WERI-Rb-1 (cell line): ENCODE measurements at places on chromosomes 13 and 19.

- DNase-seq: no peak
Observed at GRCh38 chr13:98279473-98280175, 102.6 kb upstream of the RNF113B start.

DNA sequence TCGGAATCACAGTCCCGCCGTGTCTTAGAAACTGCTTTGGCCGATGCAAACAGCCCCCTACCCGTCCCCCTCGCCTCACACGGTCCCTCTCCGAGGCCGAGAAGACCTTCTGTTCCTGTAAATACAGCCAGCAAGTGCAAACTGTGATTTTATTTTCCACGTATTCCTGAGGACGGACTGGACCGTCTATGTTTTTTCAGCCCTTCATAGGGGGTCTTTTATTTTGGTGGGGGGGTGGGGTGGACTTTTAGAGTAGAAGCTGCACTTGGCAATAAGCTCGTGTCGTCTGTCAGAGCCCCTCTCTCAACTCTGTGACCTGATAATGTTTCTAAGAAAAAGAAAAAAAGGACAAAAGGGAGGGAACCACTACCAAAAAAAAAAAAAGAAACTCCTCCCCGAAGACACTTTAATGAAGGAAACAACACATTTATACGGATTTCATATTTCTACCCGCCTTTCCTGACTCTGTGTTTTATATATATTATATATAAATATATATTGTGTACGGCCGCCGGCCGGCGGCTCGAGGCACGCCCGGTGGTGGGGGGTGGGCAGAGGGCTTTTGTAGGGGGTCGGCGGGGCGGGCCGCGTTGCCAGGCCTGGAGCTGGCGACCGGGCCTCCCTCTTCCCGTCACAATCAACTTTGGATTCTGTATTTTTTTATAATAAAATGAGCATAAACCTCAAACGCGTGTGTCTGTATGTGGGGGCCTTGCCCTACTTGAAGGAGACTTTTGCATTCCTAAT is 15.2 kb downstream of the EFNA2 start:
- no peak for DNase-seq

DNA sequence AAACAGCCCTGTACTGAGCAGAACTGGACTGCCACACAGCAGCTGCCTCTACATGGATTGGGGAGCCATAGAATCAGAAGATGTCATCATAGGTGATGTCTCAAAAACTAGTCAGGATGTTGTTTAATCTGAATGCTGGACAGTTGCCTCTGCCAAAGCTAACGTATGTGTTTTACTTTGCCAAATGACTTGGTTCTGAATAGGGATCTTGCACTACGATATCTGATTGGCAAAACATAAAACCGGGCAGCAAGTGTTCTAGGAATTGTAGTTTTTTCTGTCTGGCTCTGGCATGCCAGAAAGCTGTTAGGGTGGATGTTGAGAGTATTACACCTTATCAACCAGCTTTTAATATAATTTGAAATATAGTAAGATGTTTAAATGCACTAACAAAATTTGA is 645.9 kb downstream of the GPC5 start:
- no peak for DNase-seq

DNA sequence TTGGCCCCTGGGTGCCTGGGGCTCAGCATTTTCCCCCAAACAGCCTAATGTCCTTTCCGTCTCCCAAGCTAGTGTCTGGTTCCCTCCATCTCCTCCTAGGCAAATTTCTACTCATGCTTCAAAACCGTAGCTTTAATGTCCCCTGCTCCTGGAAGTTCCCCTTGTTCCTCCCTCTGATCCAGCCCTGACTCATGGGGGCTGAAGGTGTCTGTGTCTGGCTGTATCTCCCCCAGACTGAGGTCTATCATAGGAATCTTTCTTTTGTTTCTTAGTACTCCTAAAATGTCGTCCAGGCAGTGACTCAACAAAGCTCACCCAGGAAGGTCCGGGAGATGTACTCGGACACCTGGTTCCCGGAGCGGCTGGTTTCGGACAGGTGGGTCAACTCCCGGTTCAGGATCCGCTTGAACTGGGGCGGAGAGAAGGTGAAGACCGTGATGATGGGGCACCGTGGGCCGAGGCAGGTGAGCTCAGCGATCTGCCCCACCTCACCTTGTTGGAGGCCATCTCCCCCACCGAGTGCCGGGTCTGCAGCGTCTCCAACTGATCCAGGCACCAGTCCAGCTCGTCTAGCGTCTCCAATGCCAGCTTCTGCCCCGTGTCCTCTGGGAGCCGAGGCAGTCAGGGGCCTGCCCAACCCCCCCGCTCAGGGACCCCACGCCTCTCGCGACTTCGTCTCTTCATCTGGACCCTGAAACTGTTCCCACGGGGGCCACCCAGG is 6.2 kb downstream of the PDE4C start:
- DNase-seq: no peak

DNA sequence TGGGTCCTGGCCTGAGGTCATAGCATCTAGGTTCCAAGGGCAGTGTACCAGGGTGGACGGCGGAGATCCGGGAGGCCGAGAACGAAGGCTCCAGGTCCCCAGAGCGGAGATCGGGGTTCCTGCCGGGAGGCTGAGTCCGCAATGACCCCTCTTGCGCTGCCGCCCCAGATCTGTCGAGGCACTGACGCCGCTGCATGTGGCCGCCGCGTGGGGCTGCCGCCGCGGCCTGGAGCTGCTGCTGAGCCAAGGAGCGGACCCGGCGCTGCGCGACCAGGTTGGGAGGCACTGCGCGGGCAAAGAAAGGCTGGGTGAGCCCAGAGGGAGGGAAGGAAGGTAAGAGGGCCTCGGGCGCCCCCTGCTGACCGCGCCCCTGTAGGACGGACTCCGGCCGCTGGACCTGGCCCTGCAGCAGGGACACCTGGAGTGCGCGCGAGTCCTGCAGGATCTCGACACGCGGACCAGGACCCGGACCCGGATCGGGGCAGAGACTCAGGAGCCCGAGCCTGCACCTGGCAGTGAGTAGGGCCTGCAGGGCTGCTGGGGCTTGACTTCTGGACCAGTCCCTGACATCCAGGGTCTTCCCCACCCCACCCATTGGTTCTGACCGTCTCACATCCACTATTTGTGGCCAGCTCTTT is 906 bp downstream of the ANKLE1 start:
- peak; percentile 92 for DNase-seq

DNA sequence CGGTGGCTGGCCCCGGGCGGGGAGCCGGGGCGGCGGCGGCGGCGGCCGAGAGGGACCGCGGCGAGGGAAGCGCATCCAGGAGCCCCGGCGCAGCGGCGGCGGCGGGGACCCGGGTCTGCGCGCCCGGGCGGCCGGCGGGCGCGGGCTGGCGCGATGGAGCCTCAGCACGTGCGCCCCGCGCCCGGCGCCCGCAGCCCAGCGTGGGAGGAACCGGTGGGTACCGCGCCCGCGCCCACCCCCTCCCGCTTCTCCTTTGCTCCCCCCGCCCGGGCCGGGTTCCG is 7.8 kb upstream of the DGKH start:
- DNase-seq: no peak

DNA sequence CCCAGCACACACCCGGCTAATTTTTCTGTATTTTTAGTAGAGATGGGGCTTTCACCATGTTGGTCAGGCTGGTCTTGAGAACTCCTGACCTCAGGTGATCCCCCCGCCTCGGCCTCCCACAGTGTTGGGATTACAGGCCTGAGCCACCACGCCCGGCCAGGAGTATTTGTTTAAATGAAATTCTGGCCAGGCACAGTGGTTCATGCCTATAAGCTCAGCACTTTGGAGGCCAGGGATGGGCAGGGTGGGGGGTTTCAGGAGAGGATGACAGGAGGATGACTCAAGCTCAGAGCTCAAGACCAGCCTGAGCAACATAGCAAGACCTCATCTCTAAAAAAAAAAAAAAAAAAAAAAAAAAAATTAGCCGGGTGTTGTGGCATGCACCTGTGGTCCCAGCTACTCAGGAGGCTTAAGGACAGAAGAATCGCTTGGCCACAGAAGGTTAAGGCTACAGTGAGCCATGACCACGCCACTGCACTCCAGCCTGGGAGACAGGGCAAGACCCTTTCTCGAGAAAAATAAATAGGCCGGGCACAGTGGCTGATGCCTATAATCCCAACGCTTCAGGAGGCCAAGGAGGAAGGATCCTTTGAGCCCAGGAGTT is 8.2 kb upstream of the DHDH start:
- DNase-seq: peak; percentile 47

DNA sequence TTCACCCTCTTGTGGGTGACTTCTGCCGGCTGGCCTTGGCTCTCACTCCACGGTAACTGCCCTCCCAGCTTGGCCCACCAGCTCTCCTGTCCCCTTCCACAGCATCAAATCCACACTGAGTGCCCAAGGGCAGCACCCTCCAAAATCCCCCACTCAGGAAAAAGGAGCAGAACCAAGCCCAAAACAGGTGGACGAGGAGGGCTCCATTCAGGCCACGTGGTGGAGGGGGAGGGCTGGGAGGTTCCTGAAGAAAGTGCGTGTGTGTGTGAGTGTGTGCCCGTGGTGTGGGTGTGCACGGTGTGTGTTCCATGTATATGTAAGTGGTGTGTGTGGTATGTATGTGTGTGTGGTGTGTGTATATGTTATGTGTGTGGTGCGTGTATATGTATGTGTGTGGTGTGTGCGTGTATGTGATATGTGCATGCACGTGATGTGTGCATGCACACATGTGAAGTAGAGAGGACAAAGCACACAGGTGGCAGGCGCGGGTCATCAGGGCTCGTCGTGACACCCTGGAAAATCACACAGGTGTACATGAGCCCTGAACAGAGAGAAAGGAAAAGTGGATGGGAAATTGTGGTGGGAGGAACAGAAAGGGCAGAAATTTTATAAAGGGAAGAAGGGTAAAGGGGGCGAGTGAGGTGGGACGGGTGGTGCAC is 76.9 kb downstream of the COL4A1 start:
- no peak for DNase-seq

- DNase-seq: no peak
Observed at GRCh38 chr19:50531171-50531612, 17.5 kb upstream of the ASPDH start.

DNA sequence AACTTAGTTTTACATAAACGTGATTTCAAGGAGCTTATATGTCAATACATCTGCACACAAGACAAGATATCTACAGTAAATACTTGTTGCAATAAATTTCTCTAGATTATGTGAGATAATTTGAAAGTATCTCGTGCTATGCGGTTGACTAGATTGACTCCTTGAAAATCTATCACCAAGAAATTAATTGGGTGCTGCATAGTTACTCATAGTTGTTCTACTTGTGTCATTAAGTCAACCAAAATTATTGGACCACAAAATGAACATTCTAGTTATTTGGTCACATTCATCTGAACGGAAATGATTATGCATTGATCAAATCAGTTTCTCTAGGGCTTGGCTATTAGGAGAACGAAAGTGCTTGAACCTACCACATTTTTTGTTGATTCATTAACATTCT is 2291.5 kb downstream of the PCDH9 start:
- DNase-seq: no peak

GRCh38 chr13:27792393-27793218 is at the start of gene GSX1:
GSX1 (plus strand) TSS chr13:27792483; CDS start chr13:27792691, 208 bp downstream.
- DNase-seq: no peak

- no peak for DNase-seq
Observed at GRCh38 chr13:42001580-42001979, 40.7 kb upstream of the VWA8 start.
